ENCODE measurements at places on chromosomes 2 and 18.

DNA sequence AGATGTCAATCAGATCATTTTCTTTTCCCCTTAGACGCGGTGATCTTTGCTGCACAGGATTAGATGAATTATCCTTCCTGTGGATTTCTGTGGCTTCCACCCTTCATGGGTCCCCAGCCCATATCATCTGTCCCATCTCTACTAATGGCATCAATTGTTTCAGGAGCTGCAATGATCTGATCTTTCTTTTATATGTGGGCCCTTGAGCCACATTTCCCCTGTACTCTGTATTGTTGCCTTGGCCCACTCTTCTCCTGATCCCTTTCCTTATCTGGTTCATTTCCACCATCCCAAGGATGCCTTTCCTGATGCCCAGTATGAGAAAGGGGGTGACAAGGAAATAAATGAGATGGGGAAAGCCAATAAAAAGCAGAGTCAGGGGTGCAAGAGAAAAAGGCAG lies 24.7 kb downstream of the SP140 start:
- no peak for DNase-seq

GRCh38 chr2:216206041-216206703 lies 97.0 kb downstream of the XRCC5 start:
- no peak for DNase-seq

DNA sequence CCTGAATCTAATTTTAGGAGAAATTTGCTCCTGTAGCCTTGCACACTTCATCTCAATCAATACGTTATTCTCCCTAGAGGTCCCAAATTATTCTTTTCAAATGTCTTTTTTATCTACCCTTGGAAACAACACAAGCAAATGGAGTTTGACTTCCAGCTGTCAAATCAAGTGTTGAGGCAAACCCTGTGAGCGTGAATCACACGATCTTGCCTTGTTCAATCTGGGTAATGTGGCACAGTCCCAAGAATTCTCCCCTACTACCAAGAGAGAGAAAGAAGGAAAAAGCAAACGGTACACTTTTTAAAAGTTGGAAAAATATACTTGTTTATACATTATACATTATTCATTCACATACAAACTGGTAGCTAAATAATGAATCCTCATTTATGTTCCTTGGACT lies 2035.3 kb upstream of the CELF4 start:
- no peak for DNase-seq

DNA sequence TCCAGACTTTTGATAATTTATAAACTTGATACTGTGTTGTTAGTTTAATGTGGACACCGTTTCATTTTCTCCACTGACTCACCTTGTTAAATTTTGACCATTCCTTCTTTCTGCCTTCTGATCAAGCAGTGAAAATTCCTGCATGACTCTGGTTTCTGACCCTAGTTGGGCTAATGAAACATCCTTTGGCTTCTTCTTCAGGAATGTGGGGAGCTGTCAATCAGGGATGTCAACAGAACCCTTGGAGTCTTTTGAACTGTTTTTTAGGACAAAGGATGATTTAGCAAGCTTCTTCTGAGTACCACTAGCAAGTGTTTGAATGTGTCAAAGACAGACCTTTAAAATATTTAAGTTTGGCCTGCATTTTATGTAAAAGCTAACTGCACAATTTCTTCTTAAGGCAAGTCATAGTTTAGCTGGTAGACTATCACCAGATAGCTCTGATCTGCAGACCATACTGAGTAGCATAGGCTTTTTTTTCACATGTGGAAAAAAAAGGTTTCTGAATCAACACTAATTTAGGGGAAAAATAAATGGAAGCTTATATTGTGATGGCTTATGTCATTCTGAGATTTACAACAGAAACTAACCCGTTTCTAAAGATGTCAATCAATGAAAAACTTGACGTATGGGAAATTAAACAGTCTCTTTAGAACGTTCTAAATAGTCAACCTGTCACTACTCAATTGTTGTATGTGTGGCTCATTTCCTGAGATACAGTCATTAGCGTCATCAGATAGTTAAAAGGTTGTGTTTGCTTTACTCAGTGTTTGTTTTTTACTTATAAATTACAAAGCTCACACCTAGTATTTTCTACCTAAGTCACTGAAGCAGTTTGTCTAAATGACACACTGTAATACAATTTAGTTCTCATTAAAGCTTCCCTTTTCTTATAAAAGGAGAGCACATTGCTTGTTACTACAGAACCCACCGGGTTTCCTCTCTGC lies 311.4 kb downstream of the PTPRM start:
- DNase-seq, result no peak

All from tibial nerve (tissue), 4 donors.